Stimulated activated effector memory CD8-positive, alpha-beta T cell treated with anti-CD3 and anti-CD28 coated beads, Interleukin-12 subunit alpha, Interleukin-12 subunit beta, amount 100 ng/mL, for 72 hours (primary cell): ENCODE measurements at places on chromosomes 6 and 20.

DNA sequence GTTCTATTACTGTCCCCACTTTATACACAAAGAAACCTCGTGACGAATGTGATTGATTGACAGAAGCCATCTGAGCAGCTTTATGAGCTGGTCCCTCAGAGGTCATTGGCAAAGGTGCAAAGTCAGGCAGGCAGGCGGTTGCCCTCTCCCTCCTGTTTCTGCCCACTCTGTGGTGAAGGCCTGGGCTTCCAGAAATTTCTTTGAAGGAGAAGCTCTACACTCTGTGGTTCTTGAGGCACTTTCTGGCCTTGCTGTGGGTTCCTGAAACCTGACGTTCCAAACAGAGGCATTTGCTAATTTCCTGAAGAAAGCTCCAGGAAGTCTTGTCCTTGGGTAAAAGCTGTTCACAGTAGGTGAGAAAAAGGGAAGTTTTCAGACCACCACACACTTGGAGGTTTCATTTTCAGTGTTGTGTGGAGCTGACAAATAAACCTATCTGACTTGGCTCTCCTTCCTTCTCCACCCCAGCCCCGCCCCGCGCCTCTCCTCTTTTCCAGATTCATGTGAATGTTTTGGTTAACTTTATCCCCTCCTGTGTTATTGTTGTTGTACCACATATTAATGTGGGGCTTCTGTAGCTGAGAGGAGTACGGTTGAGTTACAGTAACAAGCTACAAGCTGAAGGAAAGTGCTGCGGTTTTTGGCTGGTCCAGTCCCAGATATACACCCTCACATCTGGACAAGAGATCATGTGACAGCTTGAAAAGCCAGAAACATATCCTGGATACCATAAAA lies 274.1 kb downstream of the CLIC5 start:
- no peak for DNase-seq

- no peak for DNase-seq
Measured at GRCh38 chr6:4820704-4821276, 44.6 kb downstream of the CDYL start.

GRCh38 chr6:106724848-106725247 lies 95.5 kb downstream of the QRSL1 start:
- DNase-seq: no peak

DNA sequence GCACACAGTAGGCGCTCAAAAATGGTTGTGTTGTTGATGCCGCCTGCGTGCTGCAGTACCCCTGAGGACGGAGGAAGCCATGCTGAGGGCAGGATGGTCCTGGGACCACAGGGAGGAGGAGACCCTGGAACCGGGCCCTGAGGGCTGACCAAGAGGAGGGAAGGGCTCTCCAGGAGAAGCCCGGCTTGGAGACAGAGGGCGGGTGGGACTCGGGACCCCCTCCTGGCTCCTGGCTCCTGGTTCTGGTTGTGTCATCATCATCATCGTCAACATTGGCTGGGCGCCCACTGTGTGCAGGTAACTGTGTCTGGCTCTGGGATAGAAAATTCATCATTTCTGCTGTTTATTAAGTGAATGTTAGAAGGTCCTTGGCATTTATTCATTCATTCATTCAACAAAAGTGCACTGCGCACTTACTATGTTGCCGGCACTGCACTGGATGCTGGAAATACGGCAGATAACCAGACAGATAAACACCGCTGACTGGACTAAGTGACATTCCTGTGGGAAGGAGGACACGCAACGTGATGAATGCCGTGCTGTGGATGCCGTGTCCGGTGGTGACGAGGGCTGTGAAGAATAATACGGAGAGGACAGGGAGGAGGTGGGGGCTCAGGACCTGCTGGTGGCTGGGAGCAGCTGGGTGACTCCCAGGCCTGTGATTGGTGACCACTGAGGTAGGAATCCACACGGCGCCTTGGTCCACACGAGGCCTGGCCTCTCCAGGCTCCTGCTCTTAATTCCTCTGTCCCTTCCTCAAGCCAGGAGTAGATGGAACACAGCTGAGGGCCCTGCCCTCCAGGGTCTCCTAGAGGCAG lies 35.3 kb downstream of the SPDEF start:
- DNase-seq: no peak

- DNase-seq: no peak
Measured at GRCh38 chr6:30465595-30466306, 23.6 kb upstream of the HLA-E start.

DNA sequence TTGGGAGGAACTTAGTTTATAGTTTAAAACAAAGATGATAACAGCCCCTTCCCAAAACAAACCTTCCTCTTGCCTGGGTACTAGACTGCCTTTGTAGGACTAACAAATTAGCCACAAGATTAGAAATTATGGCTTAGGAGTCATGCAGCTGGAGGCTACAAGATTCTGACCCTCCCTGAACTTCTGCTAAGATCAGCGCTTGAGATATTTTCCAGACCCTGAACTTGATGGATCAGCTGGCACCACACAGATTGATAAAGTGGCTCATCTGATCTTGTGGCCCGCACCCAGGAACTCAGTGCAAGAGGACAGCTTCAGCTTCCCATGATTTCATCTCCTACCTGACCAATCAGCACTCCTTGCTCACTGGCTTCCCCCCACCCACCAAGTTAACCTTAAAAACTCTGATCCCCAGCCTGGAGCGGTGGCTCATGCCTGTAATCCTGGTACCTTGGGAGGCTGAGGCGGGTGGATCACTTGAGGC lies 5.9 kb upstream of the SERINC3 start:
- DNase-seq: no peak

- DNase-seq: no peak
Measured at GRCh38 chr6:131250122-131250521, 114.9 kb downstream of the AKAP7 start.

- no peak for DNase-seq
Measured at GRCh38 chr6:43671011-43671800, 16.4 kb downstream of the MRPS18A start.

DNA sequence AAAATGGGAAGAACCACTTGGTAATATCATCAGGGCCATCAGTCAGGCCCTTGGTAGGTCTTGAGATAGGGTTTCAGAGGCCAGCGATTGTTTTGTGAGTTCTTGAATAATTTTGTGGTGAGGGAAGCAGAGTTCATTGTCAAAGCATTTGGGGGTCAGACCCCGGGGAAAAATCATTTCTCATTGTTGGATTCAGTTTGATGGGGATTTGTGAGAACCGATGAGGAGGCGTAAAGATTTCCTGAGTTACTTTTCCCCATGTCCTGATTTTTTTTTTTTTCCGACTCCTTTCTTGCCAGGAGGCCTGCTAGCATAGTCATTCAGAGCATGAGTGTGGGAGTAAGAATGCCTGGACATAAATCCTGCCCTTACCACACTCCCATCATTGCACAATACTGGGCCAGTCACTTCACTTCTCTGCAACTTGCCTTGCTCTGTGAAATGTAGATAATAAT lies 60.3 kb downstream of the TSHZ2 start:
- no peak for DNase-seq

DNA sequence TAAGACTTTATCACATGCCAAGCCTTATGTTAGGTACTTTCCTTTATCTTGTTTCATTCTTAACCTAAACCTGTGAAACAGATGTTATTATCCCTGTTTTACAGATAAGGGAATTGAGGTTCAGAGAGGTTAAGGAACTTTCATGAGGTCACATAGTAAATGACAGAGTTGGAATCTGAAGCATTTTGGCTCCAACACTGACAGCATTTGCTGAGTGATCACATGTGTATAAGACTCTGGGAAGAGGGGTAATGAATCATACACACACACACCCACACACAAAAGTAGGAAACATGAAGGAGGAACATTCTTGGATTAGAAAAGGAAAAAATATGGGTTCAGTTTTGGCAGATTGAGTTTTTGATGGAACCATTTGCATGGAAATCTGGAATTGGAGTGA lies 212.5 kb downstream of the GJA1 start:
- DNase-seq: no peak

- no peak for DNase-seq
Measured at GRCh38 chr6:6694368-6694780, 105.9 kb downstream of the LY86 start.

- no peak for DNase-seq
Measured at GRCh38 chr6:107565165-107565723, 75.3 kb downstream of the SOBP start.

DNA sequence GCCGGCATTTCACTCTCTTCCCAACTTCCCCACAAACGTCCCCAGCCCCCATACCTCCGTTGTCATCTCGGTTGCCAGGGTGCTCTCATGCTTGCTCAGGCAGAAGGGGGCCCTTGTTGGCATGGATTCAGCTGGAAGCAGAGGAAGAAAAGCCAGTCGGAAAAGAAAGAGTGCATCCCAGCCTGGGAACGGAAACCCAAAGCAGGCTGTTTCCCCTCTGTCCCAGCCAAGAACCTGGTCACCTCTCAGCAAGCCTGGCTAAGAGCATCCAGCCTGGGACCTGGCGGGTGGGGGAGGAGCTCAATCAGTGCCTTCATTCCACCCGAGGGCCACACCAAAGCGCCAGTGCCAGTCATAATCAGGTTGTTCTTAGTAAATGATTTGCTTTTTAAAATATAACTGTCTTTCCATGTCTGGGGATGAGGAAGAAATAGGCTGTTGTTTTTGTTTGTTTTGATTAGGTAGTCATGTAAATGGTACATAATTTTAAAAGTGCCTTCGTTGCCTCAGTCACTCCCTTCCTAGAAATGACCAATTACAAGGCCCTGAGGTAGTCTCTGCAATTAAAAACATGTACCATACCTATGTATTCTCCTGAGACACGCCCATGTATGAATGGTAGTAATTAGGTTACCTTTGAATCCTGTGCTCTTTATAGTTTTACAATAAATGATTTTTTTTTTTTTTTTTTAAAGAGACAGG lies 21.1 kb downstream of the CHMP4B start:
- DNase-seq: no peak

GRCh38 chr20:24776755-24777271 lies 172.3 kb upstream of the CST7 start:
- DNase-seq: no peak

- DNase-seq: no peak
Measured at GRCh38 chr6:105817961-105818360, 268.2 kb upstream of the PRDM1 start.
